PC-9 (cell line): ENCODE measurements at places on chromosomes 6 and 20.
A peak's percentile ranks its signal among the peaks of the same experiment; 100 is the strongest.

GRCh38 chr6:170088582-170088955, 202.3 kb downstream of the DLL1 start:
- DNase-seq, result no peak

- no peak for DNase-seq
Observed at GRCh38 chr20:21569586-21569985, 55.7 kb upstream of the NKX2-2 start.

GRCh38 chr6:56349194-56349593, 101.8 kb upstream of the COL21A1 start:
- no peak for DNase-seq

GRCh38 chr6:56046576-56046975, 171.2 kb upstream of the BMP5 start:
- peak; percentile 81 for DNase-seq

- no peak for DNase-seq
Observed at GRCh38 chr20:32385541-32385940, 27.4 kb downstream of the ASXL1 start.

DNA sequence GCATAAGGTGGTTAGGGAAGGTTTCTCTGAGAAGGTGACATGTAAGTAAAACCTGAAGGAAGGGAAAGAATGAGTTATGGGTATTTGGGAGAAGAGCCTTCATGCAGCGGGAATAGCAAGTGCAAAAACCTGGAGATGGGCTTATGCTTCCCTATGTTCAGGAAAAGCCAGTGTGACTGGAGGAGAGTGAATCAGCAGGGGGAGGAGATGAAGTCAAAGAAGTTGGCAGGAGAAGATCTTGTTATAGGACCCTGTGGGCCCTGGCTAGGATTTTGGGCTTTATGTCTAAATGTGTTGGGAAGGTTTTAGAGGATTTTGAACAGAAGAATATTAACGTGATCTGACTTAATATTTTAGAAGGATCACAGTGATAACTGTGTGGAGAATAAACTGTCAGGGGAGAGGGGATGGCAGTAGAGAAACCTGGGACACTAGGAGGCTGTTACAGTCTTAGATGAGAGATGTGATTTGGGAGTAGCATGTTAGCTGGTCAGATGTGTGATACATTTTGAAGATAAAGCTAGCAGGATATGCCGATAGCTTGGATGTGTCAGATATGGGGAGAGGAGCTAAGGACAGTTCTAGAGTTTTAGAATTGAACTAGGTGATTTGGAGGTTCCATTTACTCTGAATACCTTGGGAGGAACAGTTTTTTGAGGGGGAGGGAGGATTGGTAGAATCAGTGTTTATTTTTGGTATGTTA, 41.0 kb downstream of the PHF3 start:
- DNase-seq, result no peak

GRCh38 chr6:137150072-137150471, 23.4 kb downstream of the IL22RA2 start:
- DNase-seq, result no peak

GRCh38 chr6:35014786-35015185, 125.7 kb downstream of the ANKS1A start:
- DNase-seq, result no peak
